Pons (tissue), 1 donor: ENCODE measurements at places on chromosomes 6 and 20.
A peak's percentile ranks its signal among the peaks of the same experiment; 100 is the strongest.

DNA sequence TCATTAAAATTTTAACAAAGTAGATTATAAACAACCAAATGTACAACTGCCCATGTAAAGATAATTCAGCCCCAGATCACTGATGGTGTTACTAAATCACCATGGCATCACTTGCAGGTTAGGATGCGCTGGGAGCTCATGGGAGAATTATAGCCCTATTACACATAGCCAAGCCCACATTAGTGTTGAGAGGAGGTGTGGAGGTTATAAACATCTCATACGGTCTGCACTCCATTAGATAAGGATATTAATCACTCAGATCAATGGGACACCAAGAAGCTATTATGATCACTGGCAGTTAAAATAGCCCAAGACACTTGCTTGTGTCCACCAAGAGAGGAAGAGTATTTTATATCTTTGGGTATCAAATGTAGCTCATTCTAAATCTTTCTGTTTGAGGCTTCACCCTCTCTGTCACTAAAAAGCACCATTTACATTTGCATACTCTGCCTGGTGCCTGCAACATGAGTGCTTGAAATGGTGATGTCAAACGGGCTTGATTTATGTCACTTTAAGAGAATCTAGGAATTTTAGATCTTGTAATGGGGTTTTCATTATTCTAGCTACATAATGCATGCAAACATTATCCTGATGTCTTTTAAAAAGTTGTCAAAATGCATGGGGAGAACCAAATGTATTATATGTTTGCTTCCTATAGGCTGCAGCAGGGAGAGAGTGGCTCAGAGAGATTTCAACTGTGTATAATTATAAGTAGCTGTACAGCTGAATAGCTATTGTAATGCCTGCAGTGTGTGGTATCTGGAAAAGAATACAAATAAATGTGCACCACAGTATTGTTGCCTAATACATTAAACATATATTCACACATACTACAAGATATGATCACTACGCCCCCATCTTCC is 654.1 kb upstream of the MARCKS start:
- DNase-seq: no peak

- no peak for DNase-seq
Measured at GRCh38 chr20:25067102-25067987, 9.4 kb upstream of the ACSS1 start.

GRCh38 chr6:130050230-130050629 is 31.8 kb downstream of the L3MBTL3 start:
- no peak for DNase-seq

DNA sequence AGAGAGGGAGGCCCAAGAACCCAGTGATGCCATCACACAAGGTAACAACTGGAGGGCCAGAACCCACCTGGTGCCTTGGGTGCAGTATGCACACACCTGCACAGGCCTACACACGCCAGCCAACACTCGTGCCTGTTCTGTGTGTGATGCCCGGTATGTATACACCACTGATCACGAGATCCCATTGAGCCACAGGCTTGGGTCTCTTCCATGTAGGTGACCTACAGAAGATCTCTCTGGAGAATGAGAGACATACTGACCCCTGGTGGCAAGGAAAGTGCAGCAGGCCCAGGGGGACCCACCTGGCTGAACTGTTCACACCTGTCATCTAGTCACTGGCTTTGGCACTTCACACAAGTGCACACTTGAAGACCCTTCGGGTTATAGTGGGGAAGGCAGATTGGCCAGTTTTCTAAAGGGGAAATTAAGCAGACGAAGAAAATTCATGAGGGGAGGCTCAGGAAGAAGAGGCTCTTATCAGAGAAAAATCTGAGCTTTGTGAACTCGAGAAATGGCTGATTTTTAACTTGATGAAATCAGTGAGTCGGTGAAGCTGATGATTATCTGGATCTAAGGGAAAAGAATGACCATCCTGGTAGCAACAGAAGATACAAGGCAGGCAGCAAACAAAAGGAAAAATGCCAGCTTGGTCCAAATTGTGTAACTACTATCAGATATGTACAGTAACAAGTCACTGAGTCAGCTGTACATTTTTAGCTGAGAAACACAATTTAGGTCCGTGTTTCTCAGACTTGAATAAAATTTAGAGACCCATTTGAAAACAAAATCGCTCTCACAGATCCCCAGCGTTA is 69.1 kb upstream of the PBOV1 start:
- DNase-seq: no peak

DNA sequence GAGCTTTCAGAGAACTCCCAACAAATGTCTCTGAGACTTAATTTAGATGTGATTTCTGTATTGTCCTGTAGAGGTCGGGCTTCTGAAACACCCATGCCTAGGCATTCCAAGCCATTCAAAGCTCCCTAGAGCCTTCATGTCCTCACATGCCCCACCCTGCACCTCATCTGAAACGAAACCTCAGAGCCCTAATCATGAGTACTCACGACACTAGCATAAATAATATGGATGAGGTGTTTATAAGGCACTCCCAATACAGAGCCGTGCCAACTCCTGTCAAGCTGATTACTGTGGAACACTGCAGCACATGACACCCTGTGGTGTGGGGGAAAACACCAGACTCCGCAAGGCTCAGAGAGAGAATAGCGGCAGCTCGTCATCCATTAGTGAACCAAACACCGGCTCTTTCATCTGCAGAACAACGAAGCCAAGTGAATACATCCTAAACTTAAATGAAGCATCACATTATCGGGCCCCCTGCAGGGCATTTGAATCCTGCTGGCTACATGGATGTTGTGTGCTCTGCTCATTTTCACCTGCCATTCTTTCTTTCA is 83.8 kb downstream of the FNDC1 start:
- DNase-seq: peak; percentile 56

- peak; percentile 72 for DNase-seq
Measured at GRCh38 chr6:52373151-52373690, 11.3 kb downstream of the PAQR8 start.

DNA sequence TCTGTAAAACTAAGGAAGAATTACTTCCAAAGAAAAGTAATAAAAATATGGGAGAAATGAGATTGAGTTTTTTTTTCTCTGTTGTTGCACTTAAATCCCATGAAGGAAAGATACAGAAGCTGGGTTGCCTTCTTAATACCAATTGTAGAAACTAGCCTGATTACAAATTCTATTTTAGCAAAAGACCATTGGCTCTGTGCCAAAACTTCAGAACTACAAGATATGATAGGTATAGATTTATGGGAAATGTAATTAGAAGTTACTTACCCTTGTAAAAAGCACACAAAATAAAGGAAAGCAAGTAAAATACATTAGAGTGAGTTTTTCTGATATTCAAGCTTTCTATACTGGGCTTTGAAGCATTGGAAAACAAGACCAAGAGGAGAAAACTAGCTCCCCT is 73.5 kb upstream of the SCGN start:
- no peak for DNase-seq

DNA sequence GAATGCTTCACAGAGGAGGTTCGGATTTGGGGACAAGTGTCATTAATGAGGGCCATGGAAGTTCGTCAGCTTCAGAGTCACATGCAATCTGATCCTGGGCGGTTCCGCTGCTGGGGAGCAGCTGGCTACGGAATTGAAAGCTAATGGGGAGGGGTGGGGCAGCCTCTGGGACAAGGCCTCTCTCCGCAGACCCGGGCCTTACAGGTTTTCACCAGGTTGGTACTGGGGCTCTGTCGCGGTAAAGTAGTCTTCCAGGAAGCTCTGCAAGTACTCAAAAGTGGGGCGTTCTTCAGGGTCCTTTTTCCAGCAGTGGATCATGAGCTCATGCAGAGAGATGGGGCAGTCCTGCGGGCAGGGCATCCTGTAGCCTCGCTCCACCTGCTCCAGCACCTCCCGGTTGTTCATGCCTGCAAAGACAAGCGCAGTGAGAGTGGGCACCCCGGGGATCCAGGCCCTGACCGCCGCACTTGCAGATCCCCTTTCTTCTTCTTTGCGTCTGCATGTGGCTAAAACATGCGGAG is 55.9 kb upstream of the TRAF3IP2 start:
- DNase-seq: no peak

DNA sequence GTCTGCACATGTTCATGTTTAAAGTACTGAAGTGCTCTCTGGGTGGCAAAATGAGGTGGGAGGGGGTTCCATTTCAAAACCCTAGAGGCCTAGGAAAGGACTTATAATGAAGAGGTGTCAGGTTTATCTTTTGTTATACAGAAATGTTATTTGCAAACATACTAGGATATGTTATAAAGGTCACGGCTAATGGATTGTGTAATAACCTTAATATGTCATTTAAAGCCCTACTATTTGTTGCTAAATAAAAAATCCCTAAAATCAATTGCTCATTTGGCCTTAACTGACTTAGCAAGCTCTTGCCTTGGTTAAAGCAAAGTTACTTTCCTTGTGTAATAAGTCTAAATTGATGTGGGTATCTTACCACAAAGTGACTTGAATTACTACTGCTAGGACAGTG is 8.8 kb downstream of the NKX2-4 start:
- DNase-seq: no peak

DNA sequence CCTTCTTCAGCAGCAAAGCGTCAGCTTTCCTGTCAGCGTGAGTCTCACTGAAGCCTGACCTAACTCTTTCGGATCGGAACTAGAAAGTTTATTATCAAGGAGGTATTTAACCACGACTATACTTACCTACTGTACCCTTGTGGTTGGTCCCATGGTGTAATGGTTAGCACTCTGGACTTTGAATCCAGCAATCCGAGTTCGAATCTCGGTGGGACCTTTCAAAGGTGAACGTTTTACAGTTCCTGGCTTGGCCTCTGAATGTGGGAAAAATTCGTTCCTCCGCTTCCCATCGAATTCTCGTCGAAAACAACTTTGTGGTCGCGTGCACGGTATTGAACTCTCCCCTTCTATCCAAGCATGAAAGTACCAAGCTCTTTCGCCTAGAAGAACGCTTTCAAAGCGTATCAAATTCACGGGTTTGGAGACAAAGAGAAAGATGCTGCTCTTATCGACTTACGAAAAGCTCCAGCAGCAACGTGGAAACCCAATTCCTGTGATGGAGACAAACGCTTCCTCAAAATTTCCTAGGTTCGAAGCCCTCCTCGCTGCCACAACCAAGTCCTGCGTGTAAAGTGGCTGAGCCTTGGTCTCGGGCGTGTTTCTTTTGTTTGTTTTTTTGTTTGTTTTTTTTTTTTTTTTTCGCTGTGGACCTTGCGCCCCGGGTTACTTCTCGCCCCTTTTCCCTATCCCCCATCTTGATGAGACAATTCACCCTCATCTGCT is 63.7 kb downstream of the GPX5 start:
- DNase-seq: peak; percentile 44

GRCh38 chr20:43549416-43550065 is 9.3 kb upstream of the SGK2 start:
- DNase-seq: no peak

DNA sequence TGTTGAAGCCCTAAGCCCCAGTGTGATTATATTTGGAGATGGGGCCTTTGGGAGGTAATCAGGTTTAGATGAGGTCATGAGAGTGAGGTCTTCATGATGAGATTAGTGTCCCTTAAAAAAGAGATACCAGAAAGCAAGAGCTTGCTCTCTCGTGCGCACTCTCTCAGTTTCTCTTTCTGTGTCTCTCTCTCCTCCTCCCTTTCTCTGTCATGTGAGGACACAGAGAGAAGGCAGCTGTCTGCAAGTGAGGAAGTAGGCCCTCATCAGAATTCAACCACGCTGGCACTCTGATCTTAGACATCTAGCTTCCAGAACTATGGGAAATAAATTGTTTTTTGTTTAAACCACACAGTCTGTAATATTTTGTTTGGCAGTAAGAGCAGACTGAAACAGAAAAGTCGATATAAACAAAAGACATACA is 180.5 kb downstream of the IBTK start:
- DNase-seq: peak; percentile 85

DNA sequence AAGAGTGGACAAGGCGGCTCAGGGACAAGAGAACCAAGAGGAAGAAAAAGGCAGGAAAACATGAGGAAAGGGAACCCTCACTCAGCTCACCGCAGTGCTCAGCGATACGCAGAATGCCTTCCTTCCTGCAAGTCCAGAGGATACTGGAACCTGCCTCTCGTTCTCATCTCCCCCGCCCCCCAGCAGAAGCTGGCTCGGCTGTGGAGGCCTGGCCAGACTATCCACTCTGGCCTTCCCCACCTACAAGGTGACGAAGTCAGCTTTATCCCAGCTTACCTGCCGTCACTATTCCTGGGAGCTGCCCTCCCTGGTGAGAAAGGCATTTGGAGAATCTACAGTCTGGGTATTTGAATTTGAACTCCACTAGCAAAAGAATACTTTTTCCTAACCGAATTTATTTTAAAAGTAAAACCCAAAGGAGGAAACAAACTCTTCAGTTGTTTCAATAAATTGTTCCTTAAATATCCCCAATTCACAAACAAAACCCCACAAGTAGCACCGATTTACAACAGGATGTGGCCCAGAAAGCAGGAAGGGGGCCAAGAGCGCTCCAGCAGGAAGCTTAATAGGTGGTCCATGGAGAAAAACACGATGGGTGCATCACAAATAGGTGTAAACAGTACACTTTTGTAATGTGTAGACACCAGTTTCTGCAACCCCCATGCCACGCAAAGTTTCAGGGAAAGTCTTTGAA is 2.1 kb upstream of the DIDO1 start:
- DNase-seq: no peak

DNA sequence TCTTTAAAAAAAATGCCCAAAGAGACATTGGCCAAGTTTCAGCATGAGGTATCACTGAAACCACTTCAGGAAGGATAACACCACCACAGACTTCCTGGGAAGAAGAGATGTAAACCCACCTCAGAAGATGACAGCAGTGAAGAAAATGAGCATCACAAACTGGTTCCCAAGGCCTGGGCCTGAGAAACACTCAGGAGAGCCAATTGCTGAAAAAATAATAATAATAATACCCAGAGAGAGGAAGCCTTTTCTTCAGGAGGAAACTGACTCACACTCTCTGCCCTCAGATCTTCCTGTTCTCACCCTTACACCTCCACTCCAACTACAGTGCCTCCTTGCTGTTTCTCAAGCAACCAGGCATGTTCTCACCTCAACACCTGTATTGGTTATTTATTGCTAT is 68.1 kb upstream of the MAFB start:
- no peak for DNase-seq

DNA sequence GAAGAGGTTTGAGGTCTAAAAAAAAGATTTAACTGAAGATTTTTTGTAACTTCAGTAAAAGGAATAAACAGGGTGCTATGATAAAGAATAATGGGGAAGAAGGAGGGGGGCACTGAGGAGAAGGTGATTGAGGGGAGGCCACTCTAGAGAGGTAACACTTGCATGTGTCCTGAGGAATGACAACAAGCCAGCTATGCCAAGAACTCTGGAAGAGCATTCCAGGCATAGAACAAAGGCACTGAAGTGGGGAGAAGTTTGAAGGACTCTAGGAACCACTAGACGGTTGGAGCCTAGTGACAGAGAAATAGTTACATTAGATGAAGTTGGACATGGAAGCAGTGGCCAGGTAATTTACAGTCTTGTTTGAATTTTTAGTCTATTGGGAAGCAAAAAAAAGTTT is 10.8 kb upstream of the SF3B5 start:
- DNase-seq: no peak

- no peak for DNase-seq
Measured at GRCh38 chr20:51104960-51105920, 82.3 kb upstream of the KCNG1 start.
